Activated B cell treated with CpG ODN at 0.5 μM for 24 hours (primary cell): ENCODE measurements at places on chromosomes 6 and 20.

GRCh38 chr6:13248053-13248452 lies 80.3 kb downstream of the TBC1D7 start:
- DNase-seq = no peak

DNA sequence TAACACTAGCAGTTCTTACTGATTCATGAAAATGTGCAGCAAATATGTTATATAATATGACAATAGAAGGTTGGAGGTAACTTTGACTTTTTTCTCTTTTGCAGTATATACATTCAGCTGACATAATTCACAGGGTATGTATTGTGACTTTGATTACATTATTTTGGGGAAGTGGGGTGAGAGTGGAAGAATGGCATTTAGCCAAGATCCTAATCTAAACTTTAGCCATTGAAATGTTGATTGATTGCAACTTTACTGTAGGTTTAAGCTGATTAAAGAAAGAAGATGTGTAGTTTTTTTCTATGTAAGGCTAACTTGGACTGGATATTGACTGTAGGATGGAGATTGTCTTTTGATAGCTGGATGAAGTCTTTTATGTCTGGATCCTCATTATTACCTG lies 46.0 kb downstream of the MAPK14 start:
- DNase-seq = no peak

DNA sequence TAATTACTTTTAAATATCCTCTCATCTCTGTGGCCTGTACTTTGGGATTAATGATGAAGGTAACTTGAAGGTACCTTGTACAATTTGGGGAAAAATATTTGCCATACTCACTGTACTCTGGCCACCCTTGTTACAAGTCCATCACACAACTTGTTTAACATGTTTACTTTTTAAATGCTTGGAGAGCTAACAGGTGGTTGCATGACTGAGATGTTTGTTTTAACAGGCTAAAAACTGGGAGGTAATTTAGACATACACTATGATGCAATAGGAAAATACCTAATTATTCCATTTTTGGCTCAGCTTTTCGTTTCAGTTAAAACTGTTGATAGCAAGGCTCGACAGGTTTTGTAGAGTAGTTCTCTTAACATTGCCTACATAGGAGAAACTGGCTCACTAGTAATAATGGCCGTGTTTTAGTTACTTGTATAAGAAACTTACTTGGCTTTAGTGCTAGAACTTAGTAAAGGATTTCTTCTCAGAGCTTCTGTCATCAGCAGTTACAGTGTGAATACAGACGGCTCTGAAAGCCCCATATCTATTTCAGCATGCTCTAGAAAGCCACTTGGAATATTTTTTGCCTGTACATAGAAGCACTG lies 489.8 kb upstream of the SOX4 start:
- DNase-seq = no peak

GRCh38 chr6:150590446-150590845 lies 9.2 kb upstream of the PLEKHG1 start:
- DNase-seq = no peak

DNA sequence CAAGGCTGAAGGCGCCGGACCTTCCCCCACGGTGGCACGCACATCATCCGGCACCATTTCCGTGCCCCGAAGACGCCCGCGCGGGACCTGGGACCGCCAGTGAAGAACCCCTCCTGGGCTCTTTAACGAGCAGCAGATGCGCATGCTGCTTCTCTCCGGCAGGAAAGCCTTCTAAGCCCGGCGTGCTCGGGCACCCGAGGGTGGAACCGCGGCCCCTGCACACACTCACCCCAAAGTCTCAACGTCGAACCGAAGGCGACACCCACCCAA lies 240 bp downstream of the FOXQ1 start:
- DNase-seq = no peak

- DNase-seq = no peak
These were observed 355.6 kb downstream of the TENT5A start for GRCh38 chr6:81396916-81397315.

DNA sequence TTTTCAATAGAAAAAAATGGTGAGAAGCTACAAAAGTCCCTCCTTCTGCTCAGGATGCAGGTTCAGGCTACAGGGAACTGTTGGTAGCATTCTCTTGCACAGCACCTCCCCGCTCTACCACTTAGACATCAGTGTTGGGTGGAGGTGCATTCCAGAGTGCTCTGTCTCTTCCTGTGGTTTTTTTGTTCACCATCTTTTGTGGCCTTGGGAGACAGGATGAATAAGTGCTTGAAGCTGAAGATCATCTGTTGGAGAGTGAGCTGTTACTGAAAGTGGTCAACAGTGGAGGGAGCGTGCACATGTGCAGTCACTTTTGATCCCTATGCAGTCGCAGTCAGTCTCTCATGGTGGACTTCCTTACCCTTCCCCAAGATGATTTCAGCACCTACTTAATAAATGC lies 16.6 kb upstream of the BTBD3 start:
- no peak for DNase-seq

DNA sequence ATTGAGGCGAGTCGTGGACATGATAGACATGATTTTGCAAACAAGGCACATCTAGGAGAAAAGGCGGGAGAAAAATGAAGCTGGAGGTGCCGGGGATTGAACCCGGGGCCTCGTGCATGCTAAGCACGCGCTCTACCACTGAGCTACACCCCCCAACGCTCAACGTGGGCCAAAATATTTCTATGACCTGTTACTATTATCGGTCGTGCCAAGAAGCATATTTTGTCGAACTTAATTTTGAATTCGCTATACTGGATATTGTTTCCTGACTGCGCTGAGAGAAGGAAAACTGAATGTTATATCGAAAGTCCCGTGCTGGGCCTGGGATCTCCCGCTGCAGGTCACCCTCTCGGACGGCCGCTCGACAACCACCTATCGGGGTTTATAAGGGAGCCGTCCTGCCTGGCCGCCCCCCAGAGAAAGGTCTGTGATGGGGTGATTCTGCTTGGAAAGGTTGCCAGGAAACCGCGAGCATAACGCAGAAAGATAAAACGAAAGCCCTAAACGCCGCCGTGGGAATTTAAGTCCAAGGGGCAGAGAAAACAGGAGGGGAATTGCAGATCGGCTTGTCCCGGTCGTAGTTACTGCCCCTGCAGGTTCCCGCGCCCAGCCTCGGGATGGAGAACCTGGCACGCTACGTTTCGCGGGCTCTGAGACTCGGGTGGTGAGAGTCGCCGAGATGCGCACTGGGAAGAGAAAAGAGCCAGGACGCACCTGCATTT lies 60.0 kb downstream of the TRIM27 start:
- peak; percentile 54 for DNase-seq

- DNase-seq = no peak
These were observed 353.8 kb downstream of the PREX1 start for GRCh38 chr20:48474022-48474421.

- DNase-seq = no peak
These were observed 121.7 kb downstream of the MRPL14 start for GRCh38 chr6:44005507-44005903.

DNA sequence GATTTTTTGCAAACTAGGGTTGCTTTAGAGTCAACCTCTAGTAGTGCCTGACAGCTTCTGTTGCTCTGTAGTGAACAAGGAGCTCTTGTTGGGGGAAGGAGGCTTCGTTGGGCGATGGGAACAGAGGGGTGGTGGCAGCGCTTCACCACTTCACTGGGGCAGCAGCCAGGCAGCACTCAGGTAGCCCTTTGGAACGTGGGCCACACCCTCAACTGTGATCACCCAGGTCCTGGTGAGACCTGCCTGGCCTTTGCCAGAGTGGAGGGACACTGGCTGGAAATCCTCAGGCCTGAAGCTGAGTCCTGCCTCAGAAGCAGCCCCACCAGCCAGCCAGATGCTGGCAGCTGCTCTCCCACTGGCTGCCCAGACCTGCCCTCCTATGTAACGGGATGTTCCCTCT lies 10.4 kb upstream of the EDN3 start:
- DNase-seq = no peak

DNA sequence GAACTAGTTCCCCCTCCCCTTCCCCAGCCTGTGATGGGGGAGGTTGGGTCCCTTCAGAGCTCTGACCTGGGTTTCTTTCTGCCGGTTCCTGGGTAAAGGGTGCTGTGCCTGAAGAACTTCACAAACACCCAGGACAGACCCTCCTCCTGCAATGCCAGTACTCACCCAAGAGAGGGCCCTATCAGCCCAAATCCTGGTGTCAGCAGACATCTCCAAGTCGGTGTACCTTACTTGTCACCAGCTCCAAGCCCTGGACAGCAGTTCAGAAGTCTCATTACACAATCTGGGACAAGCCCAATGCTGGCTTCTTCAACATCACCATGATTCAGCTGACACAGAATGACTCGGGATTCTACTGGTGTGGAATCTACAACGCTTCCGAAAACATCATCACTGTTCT lies 467 bp downstream of the TREML4 start:
- DNase-seq = no peak

DNA sequence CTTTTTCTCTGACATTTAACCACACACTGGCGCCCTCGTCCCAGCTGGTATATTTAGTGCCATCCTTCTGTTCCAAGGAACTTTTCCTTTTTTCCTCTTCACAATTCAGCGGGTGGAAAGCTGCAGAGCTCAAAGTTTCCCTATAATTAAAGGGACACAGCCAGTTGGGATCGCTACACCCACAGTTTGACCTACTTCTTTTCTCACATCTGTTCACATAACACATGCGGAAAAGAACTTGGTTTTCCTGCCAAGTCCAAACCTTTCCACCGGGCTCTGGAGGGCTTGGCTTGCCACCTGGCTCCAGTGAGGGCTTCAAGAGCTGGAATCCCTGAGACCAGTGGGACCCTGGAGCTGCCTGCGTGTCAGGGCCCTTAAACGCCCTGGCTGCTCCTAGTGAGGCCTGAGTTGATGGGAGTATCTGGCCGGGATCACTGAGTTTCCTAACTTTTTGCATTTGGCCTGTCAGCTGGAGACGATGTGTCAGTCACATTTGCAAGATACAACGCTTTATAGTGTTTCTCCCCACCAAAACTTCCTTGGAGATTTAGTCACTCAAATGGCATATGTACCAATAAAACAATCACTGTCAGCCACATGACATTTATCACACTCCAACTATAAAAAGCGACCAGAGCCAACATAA lies 176.0 kb downstream of the SASH1 start:
- no peak for DNase-seq

- DNase-seq = peak; percentile 52
These were observed 565 bp downstream of the QKI start for GRCh38 chr6:163414946-163415619.

GRCh38 chr6:36000451-36000850 lies 24.0 kb downstream of the SLC26A8 start:
- DNase-seq = no peak

DNA sequence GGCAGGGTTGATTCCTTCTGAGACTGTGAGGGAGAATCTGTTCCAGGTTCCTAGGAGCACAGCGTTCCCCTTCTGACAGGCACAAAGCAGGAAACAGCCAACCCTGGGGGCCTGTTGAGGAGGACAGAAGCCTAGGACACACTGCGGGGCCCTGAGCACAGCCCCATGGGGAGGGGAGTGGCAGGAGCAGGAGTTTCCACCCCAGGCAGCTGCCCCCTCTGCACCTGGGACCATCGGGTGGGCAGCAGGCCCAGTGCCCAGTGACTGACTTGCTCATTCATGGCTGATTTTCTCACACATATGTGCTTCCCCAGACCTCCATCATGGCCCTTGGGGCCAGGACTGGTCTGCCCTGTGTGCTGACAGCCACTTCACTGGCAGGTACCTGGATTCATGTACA lies 6.2 kb upstream of the SLC22A1 start:
- DNase-seq = no peak

DNA sequence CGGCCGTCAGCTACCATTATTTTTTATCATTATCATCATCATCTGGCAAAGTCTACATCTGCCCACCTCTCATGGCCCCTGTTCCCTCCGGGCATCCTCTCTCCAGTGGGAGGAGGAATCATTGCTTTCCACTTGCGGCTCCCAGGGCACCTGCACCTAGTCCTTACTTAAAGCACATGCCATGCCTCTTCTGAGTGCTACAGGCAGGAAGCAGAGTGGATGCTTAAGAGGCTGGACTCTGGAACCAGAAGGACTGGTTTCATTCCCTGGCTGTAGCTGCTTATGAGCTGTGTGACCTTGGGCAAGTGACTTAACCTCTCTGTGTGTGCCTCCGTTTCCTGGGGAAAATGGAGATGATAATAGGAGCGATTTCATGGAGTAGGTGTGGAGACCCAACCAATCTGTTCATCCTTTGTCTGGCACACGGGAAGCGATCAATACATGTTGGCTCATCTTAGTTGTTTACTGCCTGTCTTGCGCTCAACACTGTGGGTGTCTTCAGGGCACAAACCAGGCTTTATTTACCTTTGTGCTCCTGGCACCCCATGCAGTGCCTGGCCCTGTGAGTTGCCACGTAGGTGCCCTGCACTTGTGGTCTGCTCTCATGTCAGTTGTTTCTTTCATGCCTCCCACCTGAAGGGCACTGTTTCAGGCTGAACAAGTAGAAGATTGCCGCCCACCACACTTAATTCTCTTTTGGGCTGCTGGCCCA lies 317.0 kb upstream of the SULF2 start:
- DNase-seq = no peak

- DNase-seq = no peak
These were observed 94.0 kb downstream of the SHLD1 start for GRCh38 chr20:5844063-5844681.

- DNase-seq = no peak
These were observed 209.2 kb downstream of the CD83 start for GRCh38 chr6:14326774-14327173.

- DNase-seq = no peak
These were observed 3.9 kb downstream of the TXLNB start for GRCh38 chr6:139287868-139288267.

GRCh38 chr6:76264468-76264867 lies 192.0 kb upstream of the IMPG1 start:
- DNase-seq = no peak

GRCh38 chr6:8269872-8270454 lies 165.4 kb downstream of the SLC35B3 start:
- DNase-seq = no peak

DNA sequence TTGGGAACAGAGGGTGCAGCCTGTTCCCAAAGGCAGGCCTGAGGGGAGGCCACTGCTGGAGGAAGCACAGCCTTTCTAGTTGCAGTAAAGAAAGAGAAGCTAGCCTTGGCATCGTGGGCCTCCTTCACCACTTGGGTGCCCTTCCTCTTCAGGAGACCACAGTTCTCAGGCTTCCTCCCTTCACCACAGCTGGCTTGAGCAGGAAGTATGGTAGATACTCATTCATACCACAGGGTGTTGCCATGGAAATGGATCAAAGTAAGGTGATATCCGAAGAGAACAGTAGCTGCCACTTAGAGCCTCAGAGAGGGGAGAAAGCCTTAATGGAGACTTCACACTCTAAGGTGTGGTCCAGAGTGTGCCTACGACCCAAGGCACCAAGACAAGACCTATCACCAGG lies 120.4 kb upstream of the RIPOR2 start:
- DNase-seq = no peak

- DNase-seq = no peak
These were observed 35.6 kb downstream of the CTNNBL1 start for GRCh38 chr20:37729452-37729851.

- no peak for DNase-seq
These were observed 162.0 kb upstream of the STMND1 start for GRCh38 chr6:16939839-16940238.

DNA sequence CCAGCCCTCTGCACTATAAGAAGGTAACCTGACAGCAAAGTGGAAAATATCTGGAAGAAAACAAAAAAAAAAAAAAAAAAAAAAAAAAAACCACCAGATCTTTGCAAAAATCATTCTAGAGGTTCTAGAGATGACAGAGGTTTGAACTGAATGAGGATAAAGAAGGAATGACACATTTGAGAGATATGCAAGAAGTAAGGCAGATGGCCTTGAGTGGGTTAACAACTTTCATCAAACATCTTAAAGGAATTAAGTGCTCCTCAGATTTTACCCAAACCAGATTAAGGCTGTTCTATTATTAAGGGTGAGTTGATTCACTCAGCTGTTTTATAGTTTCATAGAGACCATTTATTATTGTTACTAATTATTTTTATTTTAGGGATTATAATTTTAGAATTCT lies 62.0 kb downstream of the RSPO3 start:
- DNase-seq = no peak
